ENCODE measurements at places on chromosomes 1 and 21. TPM values are rescaled to one million over a fixed set of nuclear protein-coding genes. Genes with fewer than 3 reads are reported as not detected.

Gene NEGR1
- 15.7 TPM for total RNA-seq

Gene TIAM1
- 7.6 TPM for total RNA-seq

Gene SRSF4
- 45.0 TPM for total RNA-seq

Gene HNRNPR
- total RNA-seq, result 91.6 TPM

Gene RORC
- total RNA-seq, result not detected

DNA sequence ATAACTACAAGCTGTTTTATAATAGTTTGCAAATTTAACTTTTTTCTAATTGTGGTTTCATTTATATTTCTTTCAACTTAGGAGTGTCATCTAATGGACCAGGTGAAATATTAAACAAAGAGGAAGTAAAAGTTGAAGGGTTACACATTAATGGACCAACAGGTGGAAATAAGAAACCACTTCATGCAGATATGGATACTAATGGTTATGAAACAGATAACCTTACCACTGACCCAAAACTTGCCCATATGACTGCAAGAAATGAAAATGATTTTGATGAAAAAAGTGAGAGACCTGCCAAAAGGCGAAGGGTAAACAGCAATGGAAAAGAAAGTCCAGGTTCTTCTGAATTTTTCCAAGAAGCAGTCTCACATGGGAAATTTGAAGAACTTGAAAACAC lies 59.7 kb downstream of the MIER1 start:
- H3K36me3 ChIP-seq, result peaks cover 71% of the 10 kb centered on the region
- H3K27ac ChIP-seq, result no peak overlapping the region
- H3K4me1 ChIP-seq, result peaks cover 10% of the 10 kb centered on the region
- no peak for DNase-seq
- H3K27me3 ChIP-seq, result no peaks in the 10 kb centered on the region

DNA sequence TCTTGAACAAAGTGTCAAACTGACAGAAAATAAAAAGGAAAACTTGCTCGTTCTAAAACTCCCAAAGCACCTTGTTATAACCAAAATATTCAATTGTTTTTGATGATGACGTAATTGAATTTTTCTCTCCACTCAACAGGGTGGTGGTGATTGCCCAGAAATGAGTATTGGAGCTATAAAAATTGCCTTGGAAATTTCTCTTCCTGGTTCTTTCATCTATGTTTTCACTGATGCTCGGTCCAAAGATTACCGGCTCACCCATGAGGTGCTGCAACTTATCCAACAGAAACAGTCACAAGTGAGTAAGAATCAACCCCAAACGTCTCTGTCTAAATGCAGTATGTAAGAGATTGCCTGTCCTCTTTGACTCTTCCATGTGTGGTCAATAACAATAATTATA lies 130.1 kb downstream of the HMCN1 start:
- H3K36me3 ChIP-seq, result no peaks in the 10 kb centered on the region
- H3K4me1 ChIP-seq, result peaks cover 36% of the 10 kb centered on the region
- DNase-seq, result no peak
- H3K27me3 ChIP-seq, result no peaks in the 10 kb centered on the region
- no peak overlapping the region for H3K4me3 ChIP-seq
- H3K27ac ChIP-seq, result peak overlapping the region; percentile 30

GRCh38 chr21:26025536-26026512 lies 144.7 kb downstream of the APP start:
- DNase-seq, result no peak
- peaks cover 11% of the 10 kb centered on the region for H3K36me3 ChIP-seq
- no peaks in the 10 kb centered on the region for H3K27me3 ChIP-seq
- H3K27ac ChIP-seq, result no peak overlapping the region

DNA sequence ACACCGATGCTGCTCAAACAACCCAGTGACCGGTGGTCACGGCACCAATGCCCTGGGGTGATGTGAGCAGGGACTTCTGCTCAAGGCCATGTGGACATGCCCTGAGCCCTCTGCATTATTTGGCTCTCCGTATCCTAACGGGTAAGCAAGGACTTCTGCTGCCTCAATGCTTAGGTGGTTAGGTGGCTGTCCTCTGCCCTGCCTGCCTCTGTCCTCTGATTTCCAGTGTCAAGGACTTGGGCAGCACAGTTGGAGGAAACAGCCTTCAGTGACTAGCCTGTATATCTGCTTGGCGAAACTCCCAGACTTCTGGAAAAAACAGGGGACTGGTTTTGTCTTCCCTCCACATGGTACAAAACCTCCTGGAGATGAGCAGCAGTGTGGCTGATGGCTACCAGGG lies 34.5 kb downstream of the DNAJC11 start:
- no peaks in the 10 kb centered on the region for H3K27me3 ChIP-seq
- no peak overlapping the region for H3K27ac ChIP-seq
- H3K4me3 ChIP-seq, result no peak overlapping the region
- H3K4me1 ChIP-seq, result no peaks in the 10 kb centered on the region

DNA sequence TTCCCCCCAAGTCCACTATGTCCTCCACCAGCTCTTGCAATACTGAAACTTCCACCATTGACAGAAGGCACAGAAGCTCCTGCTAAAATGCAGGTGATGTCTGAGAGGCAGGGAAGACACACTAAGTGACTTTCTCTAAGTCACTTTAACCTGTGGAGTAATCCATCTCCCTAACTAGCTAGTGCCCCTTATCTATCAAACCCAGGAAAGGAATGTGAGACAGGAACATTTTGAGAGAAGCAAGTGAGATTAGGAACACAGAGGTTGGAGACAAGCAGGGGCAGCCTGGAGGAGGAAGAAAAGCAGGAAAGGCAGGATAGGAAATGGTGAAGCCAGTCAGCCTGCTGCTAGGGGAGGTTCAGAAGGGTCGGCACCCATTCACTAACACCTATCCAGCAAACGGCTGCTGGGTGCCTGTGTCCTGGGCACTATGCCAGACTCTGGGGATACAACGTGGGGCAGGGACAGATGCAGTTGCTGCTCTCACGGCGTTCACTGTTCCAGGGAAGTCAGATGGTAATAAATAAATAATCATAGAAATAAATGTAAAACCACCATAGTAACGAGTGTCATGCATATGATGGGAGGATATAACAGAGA lies 7.0 kb downstream of the GPA33 start:
- H3K27me3 ChIP-seq, result peaks cover 17% of the 10 kb centered on the region
- H3K27ac ChIP-seq, result no peak overlapping the region
- no peak for DNase-seq
- no peaks in the 10 kb centered on the region for H3K4me1 ChIP-seq

- H3K4me3 ChIP-seq, result no peak overlapping the region
- no peak for DNase-seq
- no peaks in the 10 kb centered on the region for H3K27me3 ChIP-seq
- no peak overlapping the region for H3K27ac ChIP-seq
These were observed 489.3 kb downstream of the RWDD3 start for GRCh38 chr1:95723346-95723745.
